CD4-positive, alpha-beta T cell treated with Interleukin-17A for 4 hours (primary cell): ENCODE measurements at places on chromosomes 7 and 10.

DNA sequence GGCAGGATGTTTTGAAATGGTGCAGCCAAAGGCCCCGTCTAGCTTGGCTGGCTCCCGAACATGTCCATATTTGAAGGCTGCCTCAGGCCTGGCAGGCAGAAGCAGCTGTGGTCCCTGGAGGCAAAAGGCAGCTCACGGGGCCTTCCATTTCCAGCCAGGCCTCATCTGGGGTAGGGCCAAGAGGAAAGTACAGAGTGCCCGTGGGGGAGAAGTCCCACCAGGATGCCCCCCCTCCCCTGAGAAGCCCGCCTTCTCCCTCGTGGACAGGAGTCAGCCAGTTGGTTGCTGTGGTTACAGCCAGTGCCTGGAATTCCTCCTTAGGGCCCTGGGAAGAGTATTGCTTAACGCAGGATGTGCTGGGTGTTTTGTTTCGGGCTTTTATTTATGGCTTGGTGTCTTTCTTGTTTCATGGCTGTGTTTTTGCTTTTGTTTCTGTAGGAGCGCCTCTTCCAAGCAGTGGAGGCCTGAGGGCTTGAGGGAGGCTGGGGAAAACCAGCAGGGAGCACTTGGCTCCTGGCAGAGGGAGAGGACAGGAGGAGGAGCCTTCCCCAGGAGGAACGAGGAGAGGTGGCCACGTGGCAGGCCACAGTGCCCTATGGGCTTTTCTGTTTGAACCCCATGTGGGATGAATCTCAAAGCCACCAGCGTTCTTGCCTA is 45.4 kb downstream of the CHST3 start:
- no peak for DNase-seq

- no peak for DNase-seq
Observed at GRCh38 chr7:139393621-139394211, 34.0 kb downstream of the LUC7L2 start.

DNA sequence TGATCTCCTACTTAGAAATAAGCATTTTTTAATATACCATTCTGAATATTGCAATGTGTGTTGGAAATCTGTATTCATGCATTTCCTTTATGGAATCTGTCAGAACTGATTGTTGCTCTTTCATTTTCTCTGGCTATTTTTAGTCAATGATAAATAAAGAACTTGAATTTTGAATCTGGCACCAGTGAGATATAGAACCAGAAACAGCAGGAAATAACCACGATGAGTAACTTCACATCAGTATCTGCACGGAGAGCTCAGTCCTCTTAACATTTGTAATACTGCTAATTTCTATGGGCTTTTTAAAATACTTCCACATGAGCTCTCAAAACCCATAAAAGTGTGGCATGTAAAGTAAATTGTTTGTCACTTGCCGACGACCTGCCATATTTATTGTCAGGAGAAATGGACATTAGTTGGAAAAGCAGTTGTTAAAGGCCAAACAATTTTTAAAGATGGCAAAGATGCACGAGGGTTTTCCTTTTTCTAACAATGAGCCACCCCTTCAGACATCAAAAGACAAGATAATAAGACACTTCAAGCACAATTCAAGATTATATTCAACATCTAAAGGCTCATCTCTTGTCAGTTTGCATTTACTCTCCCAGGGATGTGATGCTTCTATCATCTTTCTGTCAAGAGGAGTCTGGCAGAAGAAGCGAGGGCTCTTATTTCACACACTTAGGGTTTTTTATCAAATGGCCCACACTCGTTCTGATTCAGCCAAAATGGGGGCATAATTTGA is 118.3 kb downstream of the POU6F2 start:
- DNase-seq, result no peak

DNA sequence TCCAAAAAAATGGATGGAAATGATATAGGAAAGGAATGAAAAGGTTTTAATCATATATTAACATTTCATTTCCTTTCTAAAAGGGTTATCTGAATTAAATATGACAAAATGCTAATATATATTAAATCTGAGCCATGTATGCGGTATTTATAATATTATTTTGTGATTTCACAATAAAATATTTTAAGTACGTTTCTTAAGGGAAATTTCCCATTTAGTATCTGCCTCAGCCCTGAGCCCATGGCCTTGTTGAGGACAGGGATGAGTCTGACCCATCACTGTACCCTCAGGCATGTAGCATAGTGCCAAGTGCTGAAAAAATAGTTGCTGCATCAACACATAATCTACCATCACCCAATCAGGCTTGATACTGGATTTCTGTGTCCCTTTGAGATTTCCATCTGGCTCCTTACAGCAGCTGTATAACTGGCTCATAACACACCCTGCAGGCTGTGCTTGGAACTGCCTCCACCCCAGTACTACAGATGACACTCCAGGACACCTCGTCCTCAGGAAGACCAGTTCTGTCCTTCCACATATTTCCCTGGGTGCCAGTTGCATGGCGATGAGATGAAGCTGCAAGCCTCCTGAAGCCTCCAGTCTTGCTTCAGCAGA is 59.4 kb upstream of the ASAH2 start:
- peak; percentile 7 for DNase-seq

GRCh38 chr7:75579899-75580298 is 87.8 kb downstream of the SPDYE5 start:
- DNase-seq, result no peak

- no peak for DNase-seq
Observed at GRCh38 chr7:12987238-12987637, 299.8 kb downstream of the ARL4A start.

GRCh38 chr7:48182718-48183369 is 11.6 kb downstream of the ABCA13 start:
- no peak for DNase-seq

- no peak for DNase-seq
Observed at GRCh38 chr7:118179191-118179590, 4.8 kb upstream of the LSM8 start.

- no peak for DNase-seq
Observed at GRCh38 chr7:55965805-55966421, 1.5 kb downstream of the NIPSNAP2 start.

DNA sequence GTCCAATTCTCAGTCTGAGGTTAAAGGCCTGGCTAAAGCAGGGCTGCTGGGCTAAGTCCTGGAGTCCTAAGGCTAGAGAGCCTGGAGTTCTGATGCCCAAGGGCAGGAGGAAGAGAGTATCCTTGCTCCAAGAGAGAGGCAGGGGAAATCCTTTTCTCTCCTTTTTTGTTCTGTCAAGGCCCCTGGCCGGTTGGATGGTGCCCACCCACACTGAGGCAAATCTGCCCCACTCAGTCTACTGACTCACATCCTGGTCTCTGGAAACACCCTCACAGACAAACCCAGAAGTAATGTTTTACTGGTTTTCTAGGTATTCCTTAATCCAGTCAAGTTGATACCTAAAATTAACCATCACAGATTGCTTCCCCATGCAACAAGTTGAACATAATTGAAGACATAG is 23.0 kb downstream of the ZNF518A start:
- no peak for DNase-seq

GRCh38 chr7:51011710-51012350 is 229.1 kb upstream of the GRB10 start:
- no peak for DNase-seq

GRCh38 chr10:15137036-15137359 is 31.5 kb downstream of the NMT2 start:
- no peak for DNase-seq

DNA sequence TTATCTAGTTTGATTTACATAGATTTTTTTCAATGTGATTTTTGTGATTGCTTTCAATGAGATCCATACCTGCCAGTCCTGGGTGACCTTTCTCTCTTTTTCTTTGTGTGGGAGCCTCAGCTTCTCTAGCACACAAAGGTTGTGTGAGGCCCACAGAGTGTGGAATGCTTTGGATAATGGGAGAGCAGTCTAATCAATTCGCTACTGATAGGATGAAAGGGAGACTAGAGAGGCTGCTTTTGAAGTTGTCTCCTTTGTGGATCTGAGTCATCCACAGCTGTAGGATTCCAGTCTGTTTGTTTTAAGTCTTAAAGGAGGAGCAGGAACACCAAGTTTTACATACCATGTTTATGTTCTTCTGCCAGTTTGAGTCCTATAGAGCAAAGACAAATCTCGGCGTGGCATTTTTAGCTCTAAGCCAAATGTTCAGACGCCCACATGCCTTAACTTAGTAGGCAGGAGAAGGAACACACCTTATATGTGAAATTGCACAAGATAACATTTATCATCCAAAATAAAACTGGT is 330.0 kb downstream of the ARL4A start:
- no peak for DNase-seq

GRCh38 chr10:86087716-86088115 is 278.9 kb downstream of the GRID1 start:
- no peak for DNase-seq

GRCh38 chr7:22481726-22482125 is 18.3 kb downstream of the STEAP1B start:
- DNase-seq, result no peak

DNA sequence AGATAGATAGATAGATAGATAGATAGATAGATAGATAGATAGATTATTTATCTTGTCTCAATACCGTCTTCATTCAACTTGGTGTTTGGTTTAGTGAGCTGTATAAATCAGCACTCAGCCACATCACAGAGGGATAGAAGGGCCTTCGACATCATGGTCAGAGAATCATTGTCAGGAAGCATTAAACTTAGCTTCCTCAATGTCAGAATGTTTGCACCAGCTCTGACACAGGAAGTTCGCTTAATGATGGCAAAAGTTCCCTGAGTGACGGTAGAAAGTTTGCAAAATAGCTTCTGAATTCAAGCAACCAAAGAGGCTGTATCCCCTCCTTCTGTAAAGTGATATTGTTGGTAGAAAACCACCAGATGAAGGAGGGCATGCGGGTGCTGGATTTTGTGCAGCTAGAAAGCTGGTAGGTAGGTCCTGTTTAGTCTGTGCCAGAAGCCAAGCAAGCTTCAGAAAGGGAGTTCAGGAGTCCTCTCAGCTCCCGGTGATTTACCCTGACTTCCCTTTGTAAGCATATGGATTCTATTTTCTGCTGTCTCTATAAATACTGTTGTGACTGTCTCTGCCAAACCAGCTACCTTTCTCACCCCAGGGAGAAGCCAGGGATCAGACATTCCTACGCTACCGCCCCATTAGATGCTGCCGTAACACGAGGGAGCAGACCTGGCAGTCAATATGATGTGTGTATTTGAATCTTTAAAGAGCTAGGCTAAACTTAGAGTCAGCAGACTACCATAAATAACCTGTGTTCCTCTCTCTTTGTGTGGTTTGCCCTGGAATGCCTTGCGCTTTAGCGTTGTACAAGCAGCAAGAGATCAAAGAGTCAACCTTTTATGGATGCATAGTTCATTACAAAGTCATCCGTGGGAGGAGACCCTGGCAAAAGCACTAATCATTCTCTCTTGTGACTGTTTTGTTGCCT is 200.5 kb upstream of the KIAA1217 start:
- no peak for DNase-seq

GRCh38 chr10:58384544-58384998 is 639 bp upstream of the TFAM start:
- no peak for DNase-seq

GRCh38 chr10:53005612-53006345 is 233.2 kb upstream of the MBL2 start:
- no peak for DNase-seq
